ENCODE measurements at places on chromosomes 3 and 15.

GRCh38 chr15:61057376-61057775 lies 171.7 kb downstream of the RORA start:
- no peak for DNase-seq

DNA sequence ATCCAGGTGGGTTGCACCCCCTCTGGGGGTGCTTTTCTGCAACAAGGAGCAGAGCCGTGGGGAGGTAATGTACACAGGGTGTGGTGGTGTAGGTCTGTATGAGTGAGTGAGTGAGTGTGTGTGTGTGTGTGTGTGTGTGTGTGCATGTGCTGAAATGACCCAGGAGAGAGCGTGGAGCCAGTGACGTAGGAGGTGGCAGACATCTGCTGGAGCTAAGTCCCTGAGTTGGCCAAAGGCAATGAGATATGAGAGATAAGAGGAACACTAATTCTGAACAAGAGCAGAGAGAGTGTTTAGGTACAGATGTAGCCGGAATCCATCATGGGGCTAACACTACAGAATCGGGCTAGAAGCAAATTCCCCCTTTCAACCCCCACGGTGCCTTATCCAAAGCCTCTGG lies 27.6 kb downstream of the BDH1 start:
- no peak for DNase-seq

GRCh38 chr3:141386611-141387111 lies 18.4 kb downstream of the ZBTB38 start:
- DNase-seq, result no peak

DNA sequence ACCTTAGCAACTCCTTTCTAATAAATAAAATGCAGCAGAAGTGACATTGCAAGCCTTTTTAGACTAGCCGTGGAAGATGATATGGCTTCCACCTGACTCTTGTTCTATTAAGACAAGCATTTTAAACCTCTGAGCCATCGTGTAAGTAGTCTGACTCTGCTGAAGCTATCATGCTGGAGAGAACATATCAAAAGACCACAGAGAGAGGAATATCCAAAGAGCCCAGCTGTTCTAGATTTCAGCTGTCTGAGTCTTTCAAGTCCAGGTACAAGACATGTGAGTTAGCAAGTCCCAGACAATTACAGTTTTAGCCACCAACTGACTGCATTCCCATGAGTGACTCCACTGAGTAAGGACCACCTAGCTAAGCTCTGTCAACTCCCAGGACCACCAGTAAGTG lies 517.0 kb upstream of the NAALADL2 start:
- no peak for DNase-seq

DNA sequence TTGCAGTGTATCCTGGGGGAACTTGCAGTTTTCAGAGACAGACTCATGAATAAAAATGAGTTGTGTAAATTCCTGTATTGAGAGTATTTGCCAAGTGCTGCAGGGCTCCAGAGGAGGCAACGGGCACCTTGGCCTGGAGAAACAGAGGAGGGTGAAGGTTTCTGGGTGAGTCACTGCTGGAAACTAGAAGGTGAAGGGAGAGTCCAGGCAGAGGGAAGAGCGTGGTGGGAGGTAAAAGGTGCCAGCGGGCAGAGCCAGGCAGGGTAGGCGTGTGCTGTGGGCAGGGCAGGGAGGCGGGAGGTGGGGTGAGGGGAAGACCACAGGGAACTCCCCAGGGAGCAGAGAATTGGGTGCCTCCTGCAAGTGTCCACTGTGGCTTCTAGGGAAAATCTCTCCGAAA lies 120.8 kb downstream of the SLCO3A1 start:
- DNase-seq, result no peak

GRCh38 chr3:65945953-65946352 lies 92.8 kb downstream of the MAGI1 start:
- no peak for DNase-seq

DNA sequence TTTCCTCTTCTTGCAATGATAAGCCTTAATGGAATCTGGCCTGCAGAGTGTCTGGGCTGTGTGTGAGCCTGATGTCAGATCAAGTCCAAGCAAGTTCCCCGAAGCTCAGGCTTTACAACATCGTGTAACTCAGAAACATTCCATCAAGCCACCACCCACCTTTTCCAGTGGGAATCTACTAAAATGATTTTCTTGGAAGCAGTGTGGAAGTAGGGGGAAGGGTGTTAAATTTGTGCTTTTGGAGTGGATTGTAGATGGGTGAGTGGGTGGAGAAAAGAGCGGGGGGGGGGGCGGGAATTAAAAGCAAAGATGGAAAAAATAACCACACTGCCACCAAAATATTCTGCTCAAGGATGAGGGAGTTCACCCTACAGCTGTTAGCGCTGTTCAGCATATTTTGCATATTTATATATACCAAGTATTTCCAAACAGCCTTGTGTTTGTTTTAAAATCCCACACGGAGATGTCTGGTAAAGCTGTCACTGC lies 53.6 kb downstream of the VGLL3 start:
- no peak for DNase-seq

DNA sequence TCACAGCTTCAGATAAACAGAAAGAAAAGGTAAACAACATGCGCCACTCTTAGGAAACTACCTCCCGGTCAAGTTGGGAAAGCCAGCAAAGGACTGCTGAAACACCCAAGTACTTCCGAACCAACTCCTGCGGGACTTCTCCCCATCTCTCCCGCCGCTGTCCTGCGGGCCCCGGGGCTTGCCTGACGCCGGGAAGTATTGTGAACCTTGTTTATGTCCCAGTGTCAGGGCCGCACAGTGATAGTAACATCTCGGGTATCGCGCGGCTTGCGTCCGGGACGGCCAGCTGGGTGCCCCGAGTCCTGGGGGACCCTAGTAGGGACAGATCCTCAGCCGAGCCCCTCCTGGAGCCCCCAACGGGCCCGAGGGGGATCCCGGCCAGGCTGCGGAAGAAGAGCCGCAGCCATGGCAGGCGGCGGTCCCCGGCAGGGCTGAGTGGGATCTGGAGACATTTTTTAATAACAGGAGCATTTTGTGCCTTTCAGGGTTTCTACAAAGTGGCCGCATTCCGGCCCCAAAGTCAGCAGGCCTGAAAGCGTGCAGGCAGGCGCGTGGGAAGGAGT lies 756 bp downstream of the CLPX start:
- DNase-seq, result peak; percentile 44

- DNase-seq, result no peak
Measured at GRCh38 chr3:167120828-167121227, 259.3 kb downstream of the ZBBX start.

GRCh38 chr15:29018120-29018805 lies 132.5 kb downstream of the APBA2 start:
- no peak for DNase-seq

GRCh38 chr3:184470551-184470950 lies 90.7 kb downstream of the CHRD start:
- DNase-seq, result no peak

DNA sequence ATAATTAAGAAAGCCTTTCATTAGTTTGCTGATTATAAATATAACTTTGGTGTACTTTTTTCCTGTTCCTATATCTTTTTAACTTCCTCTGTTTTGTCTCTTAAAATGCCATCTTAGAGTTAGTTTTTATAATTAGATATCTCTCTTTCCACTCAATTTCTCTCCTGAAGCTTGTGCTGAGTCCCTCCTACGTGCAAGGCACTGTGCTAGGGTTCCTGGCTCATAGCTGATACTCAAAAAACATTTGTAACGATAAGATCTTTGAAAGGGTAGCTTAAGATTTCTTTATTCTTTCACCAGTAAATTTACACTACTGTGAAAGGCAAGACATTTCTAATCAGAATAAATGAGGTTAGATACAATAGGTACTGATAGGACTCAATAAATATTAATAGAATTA lies 358.8 kb downstream of the MECOM start:
- DNase-seq, result no peak

DNA sequence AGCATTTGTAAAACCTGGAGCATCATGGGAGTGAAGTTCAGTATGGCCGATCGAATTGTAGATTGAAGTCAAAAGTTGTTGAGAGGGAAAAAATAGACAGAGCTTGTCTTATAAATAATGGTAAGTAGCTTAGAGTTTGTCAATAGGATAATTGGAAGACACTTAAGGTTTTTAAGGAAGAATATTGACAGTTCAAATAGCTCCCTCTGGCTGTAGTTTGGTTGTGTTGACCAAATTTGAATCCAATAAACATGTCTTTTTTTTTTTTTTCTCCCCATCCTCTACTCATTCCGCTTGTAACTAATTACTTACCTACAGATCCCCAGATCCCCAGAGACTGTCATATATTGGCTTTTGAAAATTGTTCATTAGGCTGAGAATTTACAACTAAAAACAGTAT lies 677.0 kb downstream of the AGBL1 start:
- no peak for DNase-seq

GRCh38 chr3:186724911-186725310 lies 7.8 kb downstream of the KNG1 start:
- DNase-seq, result no peak

DNA sequence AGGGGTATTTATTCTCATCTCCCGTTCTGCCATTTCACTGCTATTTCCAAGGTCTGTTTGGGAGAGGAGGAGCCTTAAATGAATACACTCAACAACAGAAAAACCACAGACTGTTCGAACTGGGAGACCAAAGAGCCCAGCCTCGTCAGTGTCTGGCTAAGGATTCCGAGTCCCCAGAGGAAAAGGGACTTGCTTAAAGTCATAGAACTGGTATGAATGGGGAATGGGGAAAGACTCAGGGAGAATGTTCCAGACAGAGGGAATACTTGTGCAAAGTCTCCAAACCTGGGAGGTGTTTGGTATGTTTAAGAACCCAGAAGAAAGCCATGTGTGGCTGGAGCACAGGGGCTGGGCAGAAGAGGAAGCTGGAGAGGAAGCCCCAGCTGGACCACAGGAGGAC lies 46.9 kb downstream of the FAM43A start:
- DNase-seq, result no peak

GRCh38 chr3:128855569-128855968 lies 23.9 kb upstream of the ACAD9 start:
- DNase-seq, result no peak

- DNase-seq, result no peak
Measured at GRCh38 chr15:95439922-95440376, 890.6 kb upstream of the NR2F2 start.

GRCh38 chr3:51271172-51271571 lies 113.9 kb upstream of the MANF start:
- no peak for DNase-seq

GRCh38 chr3:32022947-32023346 lies 41.4 kb downstream of the ZNF860 start:
- no peak for DNase-seq

DNA sequence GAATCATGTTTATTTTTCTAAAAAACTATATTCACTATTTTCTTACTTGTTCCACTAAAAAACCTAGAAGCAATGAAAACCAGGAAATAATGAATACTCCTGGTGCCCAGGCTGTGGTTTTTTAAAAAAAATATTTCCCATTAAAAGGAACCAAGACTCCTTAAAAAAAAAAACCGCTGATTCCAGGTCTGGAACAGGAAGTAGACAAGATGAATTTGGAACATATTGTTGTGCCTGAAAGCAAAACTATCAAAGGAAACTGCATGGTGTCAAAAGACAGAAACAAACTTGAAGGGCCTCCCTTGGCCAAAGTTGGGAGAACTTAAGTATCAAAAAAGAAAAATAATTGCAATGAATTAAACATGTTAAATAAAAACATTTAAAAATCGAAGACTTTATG lies 245.3 kb upstream of the P2RY1 start:
- no peak for DNase-seq

DNA sequence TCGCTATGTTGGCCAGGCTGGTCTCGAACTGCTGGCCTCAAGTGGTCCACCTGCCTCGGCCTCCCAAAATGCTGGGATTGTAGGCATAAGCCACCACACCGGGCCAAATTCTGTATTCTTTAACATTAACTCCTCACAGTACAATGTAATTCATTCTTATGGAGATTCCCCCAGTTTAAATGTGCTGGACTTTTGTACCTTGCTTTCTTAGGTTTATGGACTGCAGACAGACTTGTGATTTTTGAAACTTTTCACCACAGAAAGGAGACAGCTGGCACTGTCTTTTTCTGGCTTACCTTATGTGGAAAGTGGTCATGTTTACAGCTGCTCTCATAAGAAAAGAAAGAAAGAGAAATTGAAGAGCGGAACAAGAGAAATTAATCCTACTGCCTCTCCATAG lies 103.8 kb downstream of the IQCH start:
- DNase-seq, result no peak

DNA sequence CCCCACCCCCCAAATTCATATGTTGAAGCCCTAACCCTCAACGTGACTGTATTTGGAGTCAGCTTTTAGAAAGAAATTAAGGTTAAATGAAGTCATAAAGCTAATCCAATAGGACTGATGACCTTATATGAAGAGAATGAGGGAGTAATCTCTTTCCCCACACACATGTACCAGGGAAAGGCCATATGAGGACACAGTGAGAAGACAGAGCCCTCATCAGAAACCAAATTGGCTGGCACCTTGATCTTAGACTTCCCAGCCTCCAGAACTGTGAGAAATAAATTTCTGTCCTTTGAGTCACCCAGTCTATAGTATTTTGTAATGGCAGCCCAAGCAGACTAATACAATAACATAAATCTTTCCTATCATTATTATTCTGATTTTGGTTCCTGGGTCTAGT lies 194.7 kb upstream of the NANOGP8 start:
- no peak for DNase-seq

DNA sequence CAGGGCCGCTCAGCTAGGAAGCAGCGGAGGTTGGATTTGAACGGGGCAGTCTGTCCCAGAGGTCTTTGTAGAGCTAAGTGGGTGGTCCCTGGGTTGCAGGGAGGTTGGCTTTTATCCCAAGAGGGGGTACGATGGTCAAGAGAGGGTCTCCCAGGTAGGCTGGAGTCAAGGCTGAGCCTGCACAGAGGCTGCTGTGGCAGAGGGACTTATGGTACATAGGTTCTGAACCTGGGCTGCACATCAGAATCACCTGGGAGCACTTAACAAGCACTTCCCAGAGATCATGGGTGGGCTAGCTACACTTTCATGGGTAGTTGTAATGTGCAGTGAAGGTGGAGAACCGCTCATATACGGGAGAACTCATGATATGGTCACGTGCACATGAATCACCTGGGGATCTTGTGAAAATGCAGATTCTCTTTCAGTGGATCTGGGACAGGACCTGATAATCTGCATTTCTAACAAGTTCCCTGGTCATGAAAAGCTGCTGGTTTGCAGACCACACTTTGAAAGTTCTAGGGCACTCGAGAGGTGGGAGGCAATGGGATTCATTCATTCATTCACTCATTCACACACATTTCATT lies 2.9 kb upstream of the RASGRF1 start:
- no peak for DNase-seq

- peak; percentile 10 for DNase-seq
Measured at GRCh38 chr3:179811321-179812095, 158.7 kb downstream of the USP13 start.

GRCh38 chr15:33742800-33743199 lies 225.5 kb upstream of the CHRM5 start:
- DNase-seq, result no peak

GRCh38 chr3:141049681-141050080 lies 1.5 kb upstream of the SPSB4 start:
- DNase-seq, result no peak
